ENCODE measurements at places on chromosomes 16 and 17.

- DNase-seq: no peak
Observed at GRCh38 chr16:998615-999014, 17.0 kb downstream of the SOX8 start.

DNA sequence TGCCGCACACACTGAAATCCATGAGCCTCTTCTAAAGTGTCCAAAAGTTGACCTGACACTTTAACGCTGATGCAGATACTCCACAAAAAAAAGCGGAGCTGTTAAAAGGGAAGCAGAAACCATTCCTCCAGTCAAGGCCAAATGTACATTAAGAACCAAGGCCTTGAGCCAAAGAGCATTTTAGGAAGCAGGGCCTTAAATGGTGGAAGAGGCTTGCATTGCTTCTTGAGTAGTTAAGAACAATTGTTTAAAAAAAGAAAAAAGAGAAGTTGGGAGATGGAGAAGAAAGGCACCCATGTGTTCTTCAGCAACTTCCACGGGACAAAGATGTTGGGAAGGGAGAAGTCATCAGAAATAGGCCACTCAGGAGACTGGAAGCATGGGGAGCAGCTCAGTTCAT lies 6.3 kb downstream of the ZFHX3 start:
- no peak for DNase-seq

DNA sequence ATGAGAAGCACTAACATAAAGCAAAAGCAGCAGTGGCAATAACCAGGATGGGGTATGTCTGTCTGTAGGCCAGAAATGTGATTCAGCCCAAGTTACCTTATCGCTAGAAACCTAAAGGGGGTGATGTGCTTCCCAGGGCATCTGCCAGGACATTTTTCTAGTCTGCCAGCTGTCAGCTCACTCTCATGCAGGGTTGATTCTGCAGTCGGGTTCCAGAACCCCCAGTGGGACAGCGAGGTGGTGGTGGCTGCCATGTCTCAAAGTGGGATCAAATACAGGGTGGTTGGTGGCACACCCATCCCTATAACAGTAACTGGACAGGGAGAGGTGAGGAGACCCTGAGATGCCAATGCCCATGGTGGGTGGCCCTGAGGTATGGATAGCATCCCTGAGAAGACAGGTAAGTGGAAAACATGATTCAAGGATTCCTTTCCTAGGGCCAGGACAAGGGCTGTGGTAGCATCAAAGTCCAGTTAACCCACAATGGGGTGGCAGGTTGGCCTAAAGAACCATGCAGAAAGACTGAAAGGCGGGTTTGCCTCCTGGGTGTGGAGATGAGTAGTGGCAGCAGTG lies 84.3 kb downstream of the TNFRSF13B start:
- no peak for DNase-seq

GRCh38 chr16:24218299-24218698 lies 37.8 kb upstream of the CACNG3 start:
- no peak for DNase-seq

- DNase-seq: no peak
Observed at GRCh38 chr17:31537565-31538011, 146.1 kb downstream of the RAB11FIP4 start.

GRCh38 chr17:65727246-65727645 lies 165.8 kb upstream of the AXIN2 start:
- DNase-seq: no peak

DNA sequence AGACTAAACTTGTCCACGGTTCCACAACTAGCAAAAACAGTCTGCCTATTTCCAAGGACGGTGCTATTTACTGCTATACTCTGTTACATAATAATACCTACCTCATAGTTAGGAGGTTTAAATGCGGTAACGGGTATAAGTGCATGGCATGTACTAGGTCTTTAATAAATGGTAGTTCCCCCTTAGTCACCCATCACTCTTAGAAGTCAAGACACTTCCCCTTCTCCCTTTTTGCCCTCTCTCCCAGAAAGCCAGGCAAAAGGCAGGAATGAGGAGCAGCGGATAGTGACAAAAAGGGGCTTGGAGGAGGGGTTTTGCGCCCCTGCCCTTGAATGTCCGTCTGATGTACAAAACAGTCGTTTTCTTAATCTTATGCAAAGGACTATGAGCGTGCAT lies 1.1 kb upstream of the LSM12 start:
- no peak for DNase-seq
